ENCODE measurements at places on chromosomes 7 and 10. TPM values are rescaled to one million over a fixed set of nuclear protein-coding genes. Genes with fewer than 3 reads are reported as not detected.

HELLS gene
- 6.6 TPM for total RNA-seq

PILRA gene
- 0.36 TPM for total RNA-seq

ZNF804B gene
- total RNA-seq, result not detected

WIPF3 gene
- not detected for total RNA-seq

OLAH gene
- not detected for total RNA-seq

KCP gene
- 0.32 TPM for total RNA-seq

OIT3 gene
- not detected for total RNA-seq

NAT16 gene
- total RNA-seq, result not detected
